CD4-positive, alpha-beta T cell treated with Interleukin-15 for 1 hour (primary cell): ENCODE measurements at places on chromosomes 2 and 18.

DNA sequence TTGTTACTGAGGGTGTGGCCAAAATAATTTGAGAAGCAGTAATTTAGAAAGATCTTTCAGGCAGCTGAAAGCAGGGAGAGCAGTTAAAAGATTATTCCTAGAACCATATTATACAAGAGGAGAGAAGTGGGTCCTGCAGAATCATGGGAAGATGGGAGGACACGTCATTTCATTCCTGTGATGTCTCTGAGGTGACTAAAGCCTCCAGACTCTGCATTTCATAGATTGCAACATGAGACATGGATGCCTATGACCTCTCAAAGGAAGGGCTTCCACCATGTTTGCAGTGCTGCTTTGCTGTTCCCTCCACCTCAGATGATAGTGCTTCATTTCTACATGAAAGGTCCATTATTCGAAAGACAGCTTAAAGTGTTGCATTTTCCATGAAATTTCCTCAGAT, 788.4 kb downstream of the TSN start:
- DNase-seq = no peak

GRCh38 chr18:55245211-55245614, 286.0 kb upstream of the CCDC68 start:
- DNase-seq = no peak

GRCh38 chr2:171154348-171154747, 6.3 kb downstream of the TLK1 start:
- no peak for DNase-seq

DNA sequence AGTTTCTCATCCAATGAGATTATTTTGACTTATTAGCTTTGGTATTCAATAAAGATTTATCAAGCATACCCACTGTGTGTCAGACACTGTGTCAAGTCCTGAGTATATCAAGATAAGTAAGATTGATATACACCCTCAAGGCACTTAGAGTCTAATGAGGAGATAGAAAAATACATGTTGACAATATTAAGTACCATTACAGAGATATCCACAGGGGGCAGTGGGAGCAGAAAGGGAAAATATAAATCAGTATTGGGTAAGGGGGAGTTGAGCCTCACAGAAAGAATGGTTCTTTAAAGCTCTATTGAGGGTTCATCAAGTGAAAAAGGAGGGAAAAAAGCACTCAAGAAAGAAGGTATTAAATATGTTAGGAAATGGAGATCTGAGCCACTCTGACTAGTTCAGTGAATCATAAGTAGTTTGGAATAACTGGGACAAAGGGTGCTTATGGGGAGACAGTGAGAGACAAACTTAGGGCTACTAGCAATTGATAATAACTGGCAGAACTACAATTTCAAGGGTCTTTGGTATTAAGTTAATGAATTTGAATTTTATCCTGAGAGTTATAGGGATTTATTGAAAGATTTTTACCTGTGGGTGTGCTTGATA, 45.5 kb upstream of the SLC8A1 start:
- no peak for DNase-seq

- no peak for DNase-seq
Observed at GRCh38 chr2:148013876-148014275, 6.7 kb downstream of the ORC4 start.

DNA sequence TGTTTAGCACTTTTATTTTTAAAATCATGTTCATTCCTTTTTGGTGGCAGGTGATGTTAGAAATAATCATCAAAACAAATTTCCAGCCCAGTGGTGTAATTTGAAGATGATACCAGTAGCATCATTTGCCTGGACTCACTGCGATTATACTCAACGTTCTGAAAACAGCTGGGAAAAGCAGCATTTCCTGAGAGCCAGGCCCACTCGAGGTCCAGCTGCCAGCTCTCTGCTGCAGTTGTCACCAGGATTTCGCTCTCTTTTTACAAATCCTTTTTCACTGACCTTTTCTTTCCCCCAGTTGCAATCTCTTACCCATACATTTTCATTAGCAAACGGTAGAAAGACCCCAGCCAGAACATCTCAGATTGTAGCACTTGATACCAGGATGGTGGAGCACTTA, 110.6 kb upstream of the LYPD1 start:
- no peak for DNase-seq

- DNase-seq = no peak
Observed at GRCh38 chr2:127590386-127591190, 55.1 kb downstream of the MYO7B start.

DNA sequence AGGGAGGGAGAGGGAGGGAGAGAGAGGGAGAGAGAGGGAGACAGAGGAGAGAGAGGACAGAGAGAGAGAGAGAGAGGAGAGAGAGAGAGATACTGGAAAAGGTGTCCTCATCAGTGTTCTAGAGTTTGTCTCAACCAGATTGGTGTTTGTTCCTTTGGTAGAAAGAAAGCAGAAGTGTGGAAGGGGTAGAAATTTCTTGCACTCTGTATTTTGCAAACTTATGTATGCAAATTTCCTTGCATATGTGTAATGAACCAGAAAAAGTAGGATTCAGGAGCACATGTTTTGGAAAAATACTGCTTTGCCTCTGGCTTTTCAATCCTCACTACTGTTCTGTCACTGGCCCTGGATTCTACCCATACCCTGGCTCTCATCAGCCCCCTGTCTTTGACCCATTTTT, 1.1 kb upstream of the SP140 start:
- no peak for DNase-seq

DNA sequence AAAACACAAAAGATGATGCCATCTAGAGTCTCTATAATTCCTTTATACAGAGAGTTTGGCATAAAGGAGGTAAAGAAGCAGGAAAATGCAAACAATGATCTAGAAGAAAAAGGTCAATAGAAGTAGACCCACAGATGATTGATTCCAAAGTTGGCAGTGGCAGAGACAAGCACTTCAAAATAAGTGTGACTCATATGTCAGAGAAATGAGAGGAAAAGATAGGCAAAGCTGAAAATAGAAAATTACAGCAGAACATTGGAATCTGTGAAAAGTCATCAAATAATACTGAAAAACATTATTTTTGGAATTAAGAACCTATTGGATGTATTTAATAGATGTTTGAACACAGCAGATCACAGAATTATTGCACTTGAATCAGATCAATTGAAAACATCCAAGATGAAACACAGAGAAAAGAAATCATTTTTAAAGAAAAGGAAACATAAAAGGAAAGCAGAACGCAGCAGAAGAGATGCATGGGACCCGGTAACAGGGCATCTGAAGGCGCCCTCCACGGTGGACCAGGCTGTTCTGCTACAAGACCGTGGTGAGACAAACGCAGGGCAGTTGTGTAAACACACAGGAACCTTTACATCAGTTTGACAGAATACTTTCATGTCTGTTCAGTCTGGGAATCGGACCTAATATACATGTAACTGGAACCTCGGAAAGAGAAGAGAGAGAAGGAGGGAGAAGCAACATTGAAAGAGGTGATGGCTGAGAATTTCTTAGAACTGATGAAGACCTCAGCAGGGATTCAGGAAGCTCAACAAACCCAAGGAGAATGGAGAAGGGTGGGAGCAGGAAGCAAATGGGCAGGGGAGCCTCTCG, 74.6 kb upstream of the GPC1 start:
- no peak for DNase-seq

DNA sequence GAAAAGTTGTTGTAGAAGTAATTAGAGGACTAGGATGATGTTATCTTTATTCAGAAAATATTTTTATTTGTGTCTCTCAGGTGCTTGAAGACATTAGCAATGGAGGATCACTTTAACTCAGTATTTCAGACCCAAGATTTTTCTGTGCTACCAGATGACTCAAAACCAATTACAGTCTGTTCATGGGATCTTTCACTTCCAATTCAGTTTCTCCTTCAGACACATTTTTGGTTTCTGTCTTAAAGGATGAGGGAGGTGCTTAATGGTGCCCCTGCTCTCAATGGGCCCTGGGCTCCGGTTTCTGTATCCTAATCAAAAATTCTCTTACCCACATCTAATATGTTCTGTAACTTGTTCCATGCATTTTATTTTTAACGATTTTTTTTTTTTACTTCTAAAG, 53.7 kb upstream of the HDAC4 start:
- DNase-seq = no peak

- peak; percentile 78 for DNase-seq
Observed at GRCh38 chr2:96241900-96242611, 23.7 kb downstream of the TMEM127 start.

- peak; percentile 68 for DNase-seq
Observed at GRCh38 chr18:45686891-45687611, 36.9 kb upstream of the SLC14A1 start.

DNA sequence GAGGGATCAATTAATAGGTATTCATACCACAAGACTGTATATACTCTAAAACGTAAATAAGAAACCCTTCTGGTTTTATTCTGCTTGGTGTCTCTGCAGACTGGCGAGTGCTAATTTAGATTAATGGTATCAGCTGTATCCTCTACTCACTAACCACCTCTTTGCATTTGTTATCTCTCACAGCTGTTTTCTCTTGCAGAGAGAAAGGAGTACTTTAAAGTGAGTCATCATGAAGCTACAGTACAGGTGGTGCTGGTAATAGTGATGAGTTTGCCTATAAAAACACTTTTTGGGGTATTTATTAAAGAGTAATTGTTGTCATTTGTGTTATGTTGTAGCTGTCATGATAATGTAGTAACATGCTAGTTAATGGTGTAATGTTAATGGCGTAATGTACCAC, 147.7 kb downstream of the NETO1 start:
- DNase-seq = no peak

GRCh38 chr2:68791914-68792313, 57.3 kb downstream of the ARHGAP25 start:
- no peak for DNase-seq

DNA sequence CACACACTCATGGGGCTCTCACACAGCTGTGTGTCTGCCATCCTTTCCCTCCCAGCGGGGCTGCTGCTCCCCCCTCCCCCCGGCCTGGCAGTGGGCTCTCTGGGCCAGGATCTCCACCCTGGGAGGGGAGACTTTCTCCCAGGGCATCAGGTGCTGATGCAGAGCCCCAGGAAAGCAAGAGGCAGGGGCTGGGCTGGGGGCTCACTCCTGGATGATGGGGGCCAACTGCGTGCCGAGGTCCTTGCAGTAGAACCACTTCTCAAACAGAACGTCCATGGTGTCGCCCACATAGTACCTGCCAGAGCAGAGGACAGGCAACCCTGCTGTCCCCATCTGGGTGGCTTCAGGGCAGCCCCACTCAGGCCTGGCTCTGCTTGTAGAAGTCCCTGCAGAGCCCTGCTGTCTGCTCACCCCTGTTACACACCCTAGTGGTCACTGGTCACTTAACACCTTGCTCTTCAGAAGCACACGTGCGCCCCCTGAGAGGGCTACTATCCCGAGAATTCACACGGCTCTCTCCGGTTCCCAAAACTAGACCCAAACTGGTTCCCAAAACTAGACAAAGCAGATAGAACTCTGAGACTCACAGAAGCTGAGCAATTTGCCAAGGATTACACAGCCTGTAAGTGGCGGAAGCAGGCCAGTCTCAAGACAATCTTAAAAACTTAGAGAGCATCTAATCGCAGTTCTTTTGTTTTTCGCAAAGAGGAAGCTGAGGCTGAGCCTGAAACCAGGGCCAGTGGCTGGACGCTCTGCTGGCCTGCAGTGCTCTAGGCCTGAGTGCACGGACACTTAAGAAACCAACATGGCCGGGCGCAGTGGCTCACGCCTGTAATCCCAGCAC, 6.6 kb upstream of the OXER1 start:
- peak; percentile 41 for DNase-seq

DNA sequence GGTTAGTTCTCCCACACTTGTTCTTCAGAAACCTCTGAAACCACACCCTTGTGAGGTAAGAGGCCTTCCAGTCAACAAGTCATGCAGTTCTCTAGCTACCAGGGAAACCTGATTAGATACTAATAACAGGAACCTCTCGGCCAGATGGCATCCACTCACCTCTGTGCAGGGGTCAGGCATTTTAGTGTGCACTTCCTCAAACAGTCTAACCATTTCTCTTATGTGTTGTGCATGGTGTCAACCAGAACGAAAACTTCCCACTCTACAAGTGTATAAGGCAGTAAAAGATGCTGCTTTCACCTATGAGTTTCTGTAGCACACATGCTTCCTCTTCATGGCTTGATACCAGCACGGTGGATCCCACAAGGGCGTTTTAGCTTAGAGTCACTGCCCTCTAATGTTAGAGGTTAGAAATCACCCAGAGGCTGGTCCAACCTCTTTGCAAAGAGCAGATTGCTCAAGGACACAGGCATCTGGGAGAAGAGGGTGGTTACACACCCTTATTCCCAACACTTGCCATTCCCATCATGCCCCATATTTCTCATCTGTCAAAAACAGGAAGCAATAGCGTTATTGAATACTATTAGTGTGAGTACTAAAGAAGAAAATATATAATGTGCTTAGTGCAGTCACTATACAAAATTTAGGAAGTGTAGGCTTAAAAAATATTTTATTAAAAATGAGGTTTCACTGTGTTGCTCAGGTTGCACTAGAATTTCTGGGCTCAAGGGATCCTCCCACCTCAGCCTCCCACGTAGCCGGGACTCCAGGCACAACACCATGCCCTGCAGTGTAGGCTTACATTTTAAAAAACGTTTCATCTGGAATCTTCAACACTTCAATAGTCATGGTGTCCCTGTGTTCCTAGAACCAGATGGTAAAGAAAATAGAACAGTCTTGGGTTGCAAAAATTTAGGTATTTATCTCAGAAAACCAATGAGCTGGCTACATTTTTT, 34.5 kb upstream of the RAB31 start:
- DNase-seq = peak; percentile 85

DNA sequence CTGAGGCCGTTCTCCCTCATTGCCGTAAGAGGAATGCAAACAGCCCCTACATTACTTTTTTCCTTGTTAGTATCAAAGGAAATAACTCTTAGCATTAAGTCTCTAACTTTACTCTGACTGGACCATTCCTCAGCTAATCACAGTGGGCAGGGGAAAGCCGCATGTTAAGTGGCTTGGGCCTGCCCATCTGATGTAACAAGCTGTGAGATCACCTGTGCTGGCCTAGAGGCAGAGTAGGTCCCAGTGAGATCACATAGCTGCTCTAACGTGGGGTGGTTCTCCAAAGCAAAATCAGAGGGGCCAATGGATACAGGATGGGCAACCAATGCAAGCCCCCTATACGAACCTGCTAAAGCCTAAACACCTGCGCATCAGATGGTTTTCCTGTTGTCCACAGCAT, 5.9 kb upstream of the MOCOS start:
- no peak for DNase-seq

DNA sequence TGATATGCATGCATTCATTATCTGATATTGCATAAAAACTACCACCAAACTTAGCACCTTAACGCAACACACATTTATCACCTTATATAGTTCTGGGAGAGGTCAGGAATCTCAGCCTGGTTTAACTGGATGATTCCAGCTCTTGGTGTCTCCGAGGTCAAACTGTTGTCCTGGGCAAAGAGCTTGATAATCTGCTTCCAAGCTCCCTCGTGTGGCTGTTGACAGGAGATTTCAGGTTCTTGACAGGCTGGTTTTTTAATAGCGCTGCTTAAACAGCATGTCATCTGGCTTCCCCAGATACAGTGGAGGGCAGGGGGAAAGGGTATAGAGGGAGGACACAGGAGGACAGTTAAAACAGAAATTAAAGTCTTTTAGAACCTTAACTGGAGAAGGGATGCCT, 785.0 kb downstream of the CNTNAP5 start:
- no peak for DNase-seq
